CD4-positive, alpha-beta memory T cell (primary cell): ENCODE measurements at places on chromosomes 6 and 20.

DNA sequence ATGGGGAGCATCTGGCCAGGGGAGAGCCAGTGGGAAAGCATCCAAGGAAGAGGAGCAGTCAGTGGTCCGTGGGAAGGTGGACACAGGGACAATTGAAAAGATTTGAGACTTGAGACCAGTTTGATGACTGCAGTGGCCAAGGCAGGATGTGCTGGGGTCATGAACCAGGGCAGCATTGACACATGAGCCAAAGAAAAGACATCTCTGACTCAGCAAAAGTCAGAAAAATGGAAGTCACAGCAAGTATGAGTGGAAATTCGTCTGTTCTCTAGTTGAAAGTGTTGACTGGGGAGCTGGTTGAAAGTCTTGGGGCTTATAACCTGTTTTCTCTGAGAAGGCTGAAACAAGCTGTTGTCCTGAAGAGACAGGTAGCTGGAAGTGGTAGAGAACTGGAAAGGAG is 31.3 kb downstream of the RAB22A start:
- no peak for DNase-seq

GRCh38 chr6:150435832-150436231 is 67.0 kb downstream of the IYD start:
- no peak for DNase-seq

GRCh38 chr6:5512422-5512821 is 251.1 kb downstream of the FARS2 start:
- DNase-seq, result no peak

GRCh38 chr20:59455402-59456341 is 148.7 kb upstream of the PHACTR3 start:
- no peak for DNase-seq

DNA sequence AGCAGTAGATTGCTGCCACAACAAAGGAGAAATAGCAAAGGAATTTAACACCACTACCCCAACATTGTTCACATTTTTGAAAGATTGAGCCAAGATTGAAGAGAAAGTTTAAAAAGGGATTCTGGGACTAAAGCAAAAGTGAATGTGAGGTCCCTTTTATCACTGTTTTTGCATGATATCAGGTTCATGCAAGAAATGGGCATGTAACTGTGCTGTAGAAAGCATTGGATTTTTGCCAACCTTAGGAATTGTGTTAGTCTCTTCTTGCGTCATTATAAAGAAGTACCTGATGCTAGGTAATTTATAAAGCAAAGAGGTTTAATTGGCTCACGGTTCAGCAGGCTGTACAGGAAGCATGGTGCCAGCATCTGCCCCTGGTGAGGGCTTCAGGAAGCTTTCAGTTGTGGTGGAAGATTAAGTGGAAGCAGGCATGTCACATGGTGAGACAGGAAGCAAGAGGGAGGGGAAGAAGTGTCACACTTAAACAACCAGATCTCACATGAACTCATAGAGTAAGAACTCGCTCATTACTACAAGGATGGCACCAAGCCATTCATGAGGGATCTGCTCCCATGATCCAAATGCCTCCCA is 4.6 kb upstream of the GJB7 start:
- DNase-seq, result peak; percentile 6

- DNase-seq, result peak; percentile 31
Observed at GRCh38 chr20:34522969-34523871, 7.0 kb downstream of the DYNLRB1 start.

DNA sequence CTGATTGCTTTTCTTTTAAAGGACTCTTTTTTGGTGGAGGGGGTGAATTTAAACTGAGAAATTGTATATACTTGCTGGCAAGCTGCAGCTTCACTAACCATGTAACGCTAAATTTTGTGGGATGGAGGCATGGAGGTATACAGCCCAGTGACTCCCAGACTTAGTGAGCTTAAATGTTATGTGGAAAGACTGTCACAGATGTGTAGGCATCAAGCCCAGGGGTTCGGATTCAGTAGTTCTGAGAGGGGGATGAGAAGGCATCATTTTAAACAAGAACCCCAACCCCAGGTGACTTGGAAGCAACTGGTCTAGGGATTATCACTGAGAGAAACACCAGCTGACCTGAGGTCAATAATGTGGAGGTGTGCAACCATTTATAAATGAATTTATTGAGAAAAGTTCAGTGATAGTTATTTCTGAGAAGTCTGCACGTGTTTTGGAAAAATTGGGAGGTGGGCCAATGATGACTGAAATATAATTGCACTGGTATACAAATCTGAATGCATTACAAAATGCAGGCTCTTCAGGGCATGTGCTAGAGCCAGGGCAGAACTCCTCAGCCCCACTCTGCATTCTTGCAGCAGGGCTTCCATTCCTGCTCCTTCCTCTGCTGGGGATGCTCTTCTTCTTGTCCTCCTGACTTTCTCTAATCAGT is 26.9 kb downstream of the RFPL4B start:
- DNase-seq, result no peak

DNA sequence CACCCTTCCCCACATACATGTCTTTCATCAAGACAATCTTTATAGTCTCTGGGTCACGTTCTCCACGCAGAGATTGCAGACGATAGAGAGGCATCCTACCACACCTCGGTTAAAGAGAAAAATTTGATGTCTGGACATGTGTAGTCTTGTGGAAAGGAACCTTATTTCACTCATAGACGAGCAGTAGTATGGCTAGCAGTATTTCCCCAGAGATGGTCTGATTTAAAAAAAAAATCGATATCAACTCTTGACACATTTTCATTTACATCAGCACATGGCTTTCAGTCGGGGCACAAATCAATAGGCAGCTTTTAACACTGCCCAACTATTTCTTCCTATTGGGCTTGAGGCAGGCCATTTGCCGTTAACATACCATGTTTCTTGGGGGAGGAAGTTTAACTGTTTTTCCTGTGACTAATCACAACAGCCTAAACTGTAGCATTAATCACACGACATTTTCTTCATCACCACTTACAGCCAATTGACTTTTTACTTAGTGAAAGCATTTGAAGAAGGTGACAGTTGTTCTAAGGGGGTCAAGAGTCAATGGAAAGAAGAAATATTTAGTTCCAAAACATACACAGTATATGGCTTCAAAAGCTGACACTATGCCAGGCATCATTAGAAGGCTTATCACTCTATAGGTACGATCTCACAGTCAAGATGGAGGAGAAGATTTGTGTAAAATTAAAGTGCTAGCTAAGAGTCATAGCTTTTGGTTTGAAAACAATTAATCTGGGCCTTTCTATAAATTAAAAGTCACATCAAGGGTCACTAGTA is 129.5 kb upstream of the HDAC2 start:
- DNase-seq, result no peak

DNA sequence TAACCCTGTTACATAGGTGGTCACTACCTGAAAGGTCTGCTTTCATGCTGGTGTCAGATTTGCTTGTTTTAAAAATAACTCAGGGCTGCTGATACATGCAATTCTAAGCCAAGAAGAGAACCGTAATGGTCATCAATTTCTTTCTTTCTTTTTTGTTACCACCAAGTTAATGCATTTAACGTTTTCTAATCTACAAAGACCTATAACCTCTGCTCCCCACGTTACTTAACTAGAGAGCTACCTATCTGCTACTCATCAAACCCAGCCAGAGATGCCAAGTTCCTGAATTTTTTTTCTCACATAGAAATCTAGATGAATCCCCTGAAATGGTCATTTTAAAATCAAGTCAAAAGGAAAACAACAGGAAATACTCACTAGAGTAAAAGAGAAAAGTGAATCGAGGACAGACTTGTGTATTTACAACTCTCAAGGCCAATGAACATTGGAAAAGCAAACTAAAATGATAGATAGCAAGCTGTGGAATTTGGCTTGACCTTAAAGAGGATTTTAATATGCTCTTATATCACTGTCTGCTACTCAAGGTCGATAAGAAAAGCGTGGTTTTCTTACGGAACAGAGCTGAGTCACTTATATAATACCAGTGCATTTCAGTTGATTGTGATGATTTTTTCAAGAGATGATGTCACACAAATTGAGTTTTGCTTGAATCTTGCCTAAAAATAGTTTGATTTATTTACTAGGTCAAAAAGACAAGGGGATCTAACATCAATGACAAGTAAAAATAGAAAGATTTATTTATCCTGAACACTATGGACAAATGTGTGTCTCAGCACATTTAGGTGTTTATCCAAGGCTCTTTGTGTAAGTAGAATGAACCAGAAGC is 67.9 kb downstream of the SGK1 start:
- no peak for DNase-seq

DNA sequence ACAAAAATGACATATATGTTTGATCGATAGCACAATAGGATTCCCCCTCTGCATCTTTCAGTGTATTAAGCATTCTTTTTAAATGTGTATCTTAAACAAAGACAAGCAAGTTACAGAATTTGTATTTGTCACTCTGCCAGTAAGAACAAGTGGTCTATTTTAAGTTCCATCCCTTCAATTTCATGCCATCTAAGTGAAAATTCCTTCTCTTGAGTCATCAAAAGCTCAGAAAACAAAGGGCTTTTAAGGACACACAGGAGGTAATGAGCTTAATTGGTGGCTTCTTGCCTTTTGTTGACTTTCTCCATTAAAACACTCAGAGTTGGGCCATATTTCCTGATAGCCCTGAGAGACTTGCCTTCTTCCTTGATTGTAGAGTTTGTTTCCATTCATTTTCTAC is 547.8 kb downstream of the TENT5A start:
- DNase-seq, result no peak

DNA sequence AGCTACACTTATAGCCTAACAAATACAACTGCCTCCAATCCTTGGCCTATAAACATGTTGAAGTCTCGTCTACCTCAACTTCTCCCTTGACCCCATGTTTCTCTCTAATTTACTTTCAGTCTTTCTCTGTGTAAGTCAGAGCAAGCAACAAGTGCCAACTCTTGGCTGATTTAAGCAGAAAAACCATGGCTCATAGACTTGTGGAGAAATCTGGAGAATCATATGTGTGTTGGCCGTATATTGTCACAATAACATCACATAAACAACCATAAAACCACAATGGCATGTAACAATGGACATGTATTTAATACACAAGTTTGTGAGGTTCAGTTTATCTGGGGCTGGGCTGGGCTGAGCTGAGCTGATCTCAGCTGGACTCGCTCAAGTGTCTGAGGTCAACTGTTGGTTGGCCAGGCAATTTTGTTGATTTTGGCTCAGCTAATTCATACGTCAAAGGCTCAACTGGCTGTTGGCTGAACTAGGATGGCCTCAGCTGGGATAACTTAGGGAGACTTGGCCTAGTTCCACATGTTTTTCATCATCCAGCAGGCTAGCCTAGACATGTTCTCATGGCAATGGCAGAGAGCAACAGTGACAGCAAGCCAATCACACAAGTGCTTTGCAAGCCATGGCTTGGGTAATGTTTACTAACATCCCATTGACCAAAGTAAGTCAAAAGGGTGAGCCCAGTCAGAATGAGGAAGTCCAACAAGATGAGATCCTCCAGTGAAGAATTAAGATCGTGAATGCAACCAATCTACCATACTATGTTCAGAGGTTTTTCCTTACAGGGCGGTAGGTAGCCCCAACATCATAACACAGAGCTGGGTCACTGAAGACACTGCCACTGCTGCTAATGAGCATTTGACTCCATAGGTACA is 12.9 kb upstream of the TBC1D22B start:
- DNase-seq, result no peak

DNA sequence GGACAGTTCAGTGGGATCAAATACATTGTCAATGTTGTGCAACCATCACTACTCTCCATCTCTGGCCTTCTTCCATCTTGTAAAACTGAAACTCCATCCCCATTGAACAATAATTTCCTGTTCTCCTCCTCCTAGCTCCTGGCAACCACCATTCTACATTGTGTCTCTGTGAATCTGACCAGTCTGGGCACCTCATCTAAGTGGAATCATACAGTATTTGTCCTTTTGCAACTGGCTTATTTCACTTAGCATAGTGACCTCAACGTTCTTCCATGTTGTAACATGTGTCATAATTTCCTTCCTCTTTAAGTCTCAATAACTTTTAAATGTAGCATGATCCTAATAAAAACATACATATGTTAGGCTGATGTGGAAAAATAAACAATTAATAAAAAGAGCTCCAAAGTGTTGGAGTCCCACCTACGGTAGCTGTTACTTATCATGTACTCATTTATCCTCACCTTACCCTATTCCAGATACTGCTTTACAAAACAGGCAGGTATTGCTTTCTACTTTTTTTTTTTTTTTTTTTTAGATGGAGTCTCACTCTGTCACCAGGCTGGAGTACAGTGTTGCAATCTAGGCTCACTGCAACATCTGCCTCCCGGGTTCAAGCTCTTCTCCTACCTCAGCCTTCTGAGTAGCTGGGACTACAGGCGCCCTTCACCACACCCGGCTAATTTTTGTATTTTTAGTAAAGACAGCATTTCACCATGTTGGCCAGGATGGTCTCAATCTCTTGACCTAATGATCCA is 91.9 kb downstream of the TNFAIP3 start:
- DNase-seq, result no peak

- DNase-seq, result no peak
Observed at GRCh38 chr6:89321131-89321970, 6.3 kb upstream of the GABRR2 start.

- no peak for DNase-seq
Observed at GRCh38 chr6:133392015-133392414, 150.9 kb downstream of the EYA4 start.

- DNase-seq, result no peak
Observed at GRCh38 chr20:53570446-53571276, 23.0 kb downstream of the ZNF217 start.

DNA sequence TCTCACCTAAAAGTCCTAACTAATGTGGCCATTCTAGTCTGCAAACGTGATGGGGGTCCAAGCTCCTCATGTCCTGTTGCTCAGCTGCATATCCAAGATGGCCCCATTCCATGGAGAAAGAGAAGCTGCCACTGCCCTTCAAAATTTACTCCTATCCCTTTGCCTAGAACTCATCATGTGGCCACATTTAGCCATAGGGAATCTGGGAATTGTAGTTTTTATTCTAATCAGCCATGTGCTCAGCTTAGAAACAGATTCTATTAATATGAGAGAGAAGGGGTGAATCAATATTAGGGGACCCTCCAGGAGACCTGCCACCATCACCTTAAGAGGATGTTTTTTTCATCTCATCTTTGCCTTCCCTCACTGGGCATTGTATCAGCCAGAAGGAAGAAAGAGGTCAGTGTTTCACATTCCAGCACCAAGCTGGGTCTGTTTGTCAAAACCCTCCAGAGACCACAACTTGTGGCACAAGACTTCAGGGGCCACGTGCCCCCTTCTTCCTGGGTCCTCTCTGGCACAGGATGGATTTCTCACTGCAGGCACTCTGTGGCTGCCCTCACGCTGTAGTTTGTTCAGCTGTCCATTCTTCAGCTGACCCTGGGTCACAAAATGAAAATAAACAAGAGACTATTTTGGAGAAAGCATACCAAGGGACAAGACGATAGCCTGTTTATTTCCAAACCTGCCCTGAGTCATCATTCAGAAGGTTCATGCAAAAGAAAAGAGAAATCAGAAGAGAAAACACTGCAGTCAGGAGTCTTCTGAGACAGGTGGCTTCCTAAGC is 172.0 kb downstream of the EYA2 start:
- DNase-seq, result no peak

- no peak for DNase-seq
Observed at GRCh38 chr6:136429264-136430065, 120.8 kb downstream of the MAP7 start.

DNA sequence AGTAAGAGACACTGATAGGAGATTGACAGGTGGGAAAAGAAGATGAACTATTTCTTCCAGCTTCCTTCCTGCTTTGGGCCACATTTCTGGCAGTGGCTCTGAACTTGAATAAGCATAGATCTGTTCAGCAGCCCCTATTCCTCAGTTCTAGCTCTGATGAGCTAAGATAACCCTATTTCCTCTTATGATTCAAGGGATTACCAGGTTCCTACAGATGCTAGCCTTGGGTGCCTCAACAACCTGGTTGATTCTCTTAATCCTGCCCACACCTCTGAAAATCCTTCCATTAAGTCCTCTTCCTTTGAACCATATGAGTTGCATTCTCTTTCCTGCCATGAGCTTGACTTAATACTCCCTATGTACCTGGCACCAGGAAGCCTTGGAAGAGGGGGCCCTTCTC is 49.8 kb upstream of the MOCS1 start:
- DNase-seq, result no peak
